Right ventricle myocardium superior (tissue), 1 donor: ENCODE measurements at places on chromosomes 3 and 15.

DNA sequence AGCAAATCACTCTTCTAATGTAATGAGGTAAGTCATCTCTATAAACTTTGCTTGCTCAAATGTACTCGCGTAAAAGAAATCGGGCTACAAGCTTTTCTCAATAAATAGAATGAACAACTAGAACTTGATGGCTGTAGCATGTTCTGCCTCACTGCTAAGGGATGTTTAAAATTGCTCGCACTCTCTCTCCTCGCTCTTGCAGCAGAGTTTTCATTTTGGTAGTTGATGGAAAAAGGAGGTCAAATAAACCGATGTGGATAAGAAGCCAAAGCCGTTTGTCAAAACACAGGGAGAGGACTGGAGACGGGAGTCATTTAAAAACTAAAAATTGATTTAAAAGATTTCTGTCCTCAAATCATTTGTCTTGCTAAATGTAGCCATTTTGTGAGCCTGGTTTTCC, 53.3 kb downstream of the ANXA2 start:
- DNase-seq, result no peak

DNA sequence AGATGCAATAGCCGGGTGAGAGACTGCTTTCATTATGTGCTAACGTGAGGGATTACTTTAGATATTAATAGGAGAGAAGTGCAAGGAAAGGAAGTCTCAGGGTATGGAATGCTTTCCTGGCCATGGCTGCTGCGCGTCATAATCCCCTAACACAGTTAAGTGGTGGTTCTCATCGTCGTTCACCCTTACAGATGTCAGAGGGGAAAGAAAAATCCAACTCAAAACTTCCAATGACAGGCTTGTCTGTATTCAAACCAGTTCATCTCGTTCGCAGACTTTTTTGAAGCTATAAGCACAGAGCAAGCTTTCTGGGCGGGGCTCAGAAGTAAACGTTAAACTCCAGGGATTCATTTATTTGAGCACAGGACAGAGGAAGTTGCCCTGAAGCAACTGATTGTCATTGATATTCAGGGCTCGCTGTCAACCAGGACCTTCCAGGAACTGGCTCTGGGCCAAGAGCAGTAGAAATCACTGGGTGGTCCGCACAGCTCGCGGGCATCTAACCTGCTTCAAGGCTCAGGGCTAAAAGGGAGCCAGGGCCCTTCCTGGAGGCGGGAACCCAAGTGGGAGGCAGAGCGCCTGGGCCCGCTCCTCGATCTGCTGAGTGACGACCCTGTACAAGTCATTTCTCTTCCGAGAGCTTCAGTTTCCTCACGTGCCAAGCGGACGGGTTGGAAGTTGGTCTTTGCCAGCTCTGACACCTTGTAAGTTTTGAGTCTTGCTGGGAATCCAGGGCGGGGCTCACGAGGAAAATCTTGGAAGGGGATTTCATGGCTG, 1.1 kb upstream of the LPP start:
- DNase-seq, result peak; percentile 68

DNA sequence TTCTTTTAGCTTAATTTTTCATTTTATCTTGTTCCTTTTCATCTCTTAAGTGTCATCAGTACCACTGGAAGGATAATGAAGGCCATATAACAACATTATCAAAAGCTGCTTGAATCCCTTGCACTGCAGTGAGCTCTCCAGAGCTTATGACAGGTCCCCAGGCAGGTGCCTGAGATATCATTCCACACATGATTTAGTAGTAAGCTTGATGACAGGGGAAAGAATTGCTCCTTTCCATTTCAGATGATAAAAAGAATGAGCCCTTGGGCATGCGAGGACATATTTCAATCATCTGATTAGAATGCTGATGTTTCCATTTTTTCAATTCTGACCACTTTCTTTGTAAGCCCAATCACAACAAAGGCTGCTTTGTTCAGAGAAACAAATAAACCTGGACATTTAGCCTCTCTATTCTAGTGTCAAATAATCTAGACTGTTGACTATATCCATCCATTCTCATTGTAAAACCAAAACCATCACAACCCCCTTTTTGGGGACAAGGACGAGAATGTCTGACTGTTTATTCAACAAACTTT, 567.8 kb downstream of the IGSF11 start:
- no peak for DNase-seq

DNA sequence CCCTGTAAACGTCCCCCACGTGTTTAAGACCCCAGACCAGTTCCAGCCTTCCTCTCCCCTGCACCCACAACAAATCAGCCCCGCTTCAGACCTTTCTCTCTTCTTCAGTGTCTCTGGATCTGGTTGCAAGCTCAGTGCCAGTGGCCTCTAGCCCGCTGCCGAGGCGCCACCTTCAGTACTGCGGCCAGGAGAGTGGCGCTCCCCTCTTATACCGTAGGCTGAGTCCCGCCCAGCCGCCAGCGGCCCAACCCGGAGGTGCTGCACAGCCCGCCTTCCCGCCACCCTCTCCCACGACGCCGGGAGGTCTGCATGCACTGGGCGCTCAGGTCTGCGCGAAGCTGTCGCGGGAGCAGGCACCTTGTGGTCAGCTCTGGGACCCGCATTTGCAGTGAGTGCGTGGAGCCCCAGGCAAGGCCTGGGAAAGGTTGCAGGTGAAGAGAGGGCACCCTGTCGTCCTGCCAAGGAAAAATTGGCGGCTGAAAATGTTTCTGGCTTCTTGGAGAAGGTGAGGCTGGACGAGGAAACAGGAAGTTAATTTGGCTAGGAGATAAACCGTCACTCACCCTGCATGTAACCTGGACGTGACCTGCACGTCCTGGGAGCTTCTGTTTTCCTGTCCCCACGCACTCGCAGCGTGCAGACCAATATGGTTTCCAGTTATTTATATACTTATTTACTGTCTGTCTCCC, at the start of gene C2CD4B:
Gene C2CD4B (minus strand): TSS at position 182 of the 689 bp plus-strand sequence. CDS start 301 bp downstream, outside the sequence.
- DNase-seq, result peak; percentile 76

GRCh38 chr15:89095073-89095472, 6.8 kb downstream of the ABHD2 start:
- no peak for DNase-seq

DNA sequence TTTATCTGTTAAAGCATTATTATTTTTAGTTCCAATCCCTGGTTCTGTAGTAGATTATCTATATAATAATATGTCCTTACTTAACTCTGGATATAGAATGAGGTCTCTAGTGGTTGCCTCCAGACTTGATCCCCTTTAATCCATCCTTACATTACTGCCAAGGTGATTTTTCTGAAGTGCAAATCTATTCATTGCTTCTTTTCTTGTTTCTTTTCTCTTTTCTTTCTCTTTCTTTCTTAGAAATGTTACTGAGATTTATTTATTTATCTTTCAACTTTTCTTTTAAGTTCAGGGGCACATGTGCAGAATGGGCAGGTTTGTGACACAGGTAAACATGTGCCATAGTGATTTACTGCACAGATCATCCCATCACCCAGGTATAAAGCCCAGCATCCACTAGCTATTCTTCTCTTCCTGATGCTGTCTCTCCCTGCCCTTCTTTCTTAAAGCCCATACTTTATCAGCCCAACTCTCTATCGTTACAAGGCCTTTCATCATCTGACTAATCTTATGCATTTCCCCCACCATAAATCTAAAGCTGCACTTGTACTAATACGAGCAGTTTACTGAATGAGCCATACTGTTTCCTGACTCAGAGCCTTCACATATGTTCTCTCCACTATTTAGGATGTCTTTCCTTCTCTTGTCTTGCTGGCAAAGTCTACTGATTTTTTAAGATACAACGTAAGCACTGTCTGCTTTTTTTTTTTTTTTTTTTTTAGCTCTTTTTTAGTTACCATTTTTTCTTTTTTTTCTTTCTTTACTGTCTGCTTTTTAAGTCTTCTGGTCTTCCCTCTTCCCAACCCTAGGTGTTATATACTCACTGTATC, 4.6 kb downstream of the GLCE start:
- DNase-seq, result no peak

- DNase-seq, result no peak
Observed at GRCh38 chr3:99167071-99167470, 265.6 kb upstream of the DCBLD2 start.

GRCh38 chr15:31236184-31237042, 90.2 kb upstream of the KLF13 start:
- DNase-seq, result peak; percentile 80

- no peak for DNase-seq
Observed at GRCh38 chr3:48026951-48027908, 11.0 kb upstream of the MAP4 start.

DNA sequence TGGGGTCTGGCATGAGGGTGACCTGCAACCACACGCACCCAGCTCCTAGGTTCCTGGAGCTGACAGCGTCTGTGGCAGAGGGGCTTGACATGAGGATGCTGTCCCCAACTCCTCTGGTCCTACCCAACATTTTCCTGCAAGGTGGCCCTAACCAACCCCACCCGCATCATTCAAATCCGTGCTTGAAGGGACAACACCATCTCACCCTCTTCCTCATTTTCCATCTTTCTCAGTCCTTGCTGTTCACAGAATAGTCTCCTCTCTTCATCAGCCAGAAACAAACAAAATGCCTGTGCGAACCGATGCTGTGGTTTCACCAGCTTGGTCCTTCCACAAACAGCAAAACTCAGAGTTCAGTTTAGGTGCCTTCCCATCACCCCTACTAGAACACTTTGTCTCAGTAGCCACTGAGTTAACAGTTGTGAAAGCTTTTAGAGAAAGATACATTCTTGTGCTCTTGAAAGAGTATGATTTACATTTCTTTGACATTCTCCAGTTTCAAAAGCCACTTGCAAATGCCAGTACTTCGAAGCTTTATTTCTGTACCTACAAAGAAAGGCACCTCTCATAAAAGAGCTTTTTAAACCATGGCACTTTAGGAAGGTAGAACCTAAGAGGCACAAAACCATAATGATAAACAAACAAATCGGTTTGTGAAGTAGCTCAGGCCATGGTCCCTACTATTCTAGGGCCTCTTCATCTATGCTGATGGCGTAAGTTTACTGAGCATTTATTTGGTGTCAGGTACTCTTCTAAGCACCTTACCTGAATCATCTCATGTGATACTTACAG, 360.1 kb downstream of the SHQ1 start:
- DNase-seq, result no peak

DNA sequence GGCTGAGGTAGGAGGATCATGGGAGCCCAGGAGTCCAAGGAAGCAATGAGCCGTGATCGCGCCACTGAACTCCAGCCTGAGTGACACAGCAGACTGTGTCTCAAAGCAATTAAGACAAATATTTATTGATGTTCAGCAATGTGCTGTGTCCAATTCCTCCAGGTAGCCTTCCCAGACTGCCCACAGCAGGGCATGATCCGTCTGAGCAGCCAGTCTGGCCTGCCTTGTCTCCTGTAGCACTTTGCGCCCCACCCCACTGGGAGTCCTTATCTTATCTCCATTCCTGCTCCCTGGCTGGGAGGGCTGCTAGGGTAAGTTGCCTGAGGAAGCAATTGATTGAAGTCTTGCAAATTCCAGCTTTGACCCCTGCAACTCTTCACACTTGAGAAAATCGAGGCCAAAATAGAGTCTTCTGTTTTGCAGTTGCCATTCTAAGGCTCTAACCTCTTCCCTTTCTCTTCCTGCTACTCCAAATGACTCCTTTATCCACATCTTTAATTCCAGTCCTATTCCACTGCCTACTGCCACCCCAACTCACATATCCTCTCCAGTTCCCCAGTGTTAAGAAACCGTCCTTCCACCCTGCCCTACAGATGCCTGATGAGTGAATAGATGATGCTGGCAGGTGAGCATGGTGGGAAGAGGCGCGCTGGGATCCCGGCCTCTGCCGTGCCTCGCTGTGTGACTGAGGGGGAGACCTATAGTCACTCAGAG, 26.9 kb upstream of the LCTL start:
- no peak for DNase-seq

DNA sequence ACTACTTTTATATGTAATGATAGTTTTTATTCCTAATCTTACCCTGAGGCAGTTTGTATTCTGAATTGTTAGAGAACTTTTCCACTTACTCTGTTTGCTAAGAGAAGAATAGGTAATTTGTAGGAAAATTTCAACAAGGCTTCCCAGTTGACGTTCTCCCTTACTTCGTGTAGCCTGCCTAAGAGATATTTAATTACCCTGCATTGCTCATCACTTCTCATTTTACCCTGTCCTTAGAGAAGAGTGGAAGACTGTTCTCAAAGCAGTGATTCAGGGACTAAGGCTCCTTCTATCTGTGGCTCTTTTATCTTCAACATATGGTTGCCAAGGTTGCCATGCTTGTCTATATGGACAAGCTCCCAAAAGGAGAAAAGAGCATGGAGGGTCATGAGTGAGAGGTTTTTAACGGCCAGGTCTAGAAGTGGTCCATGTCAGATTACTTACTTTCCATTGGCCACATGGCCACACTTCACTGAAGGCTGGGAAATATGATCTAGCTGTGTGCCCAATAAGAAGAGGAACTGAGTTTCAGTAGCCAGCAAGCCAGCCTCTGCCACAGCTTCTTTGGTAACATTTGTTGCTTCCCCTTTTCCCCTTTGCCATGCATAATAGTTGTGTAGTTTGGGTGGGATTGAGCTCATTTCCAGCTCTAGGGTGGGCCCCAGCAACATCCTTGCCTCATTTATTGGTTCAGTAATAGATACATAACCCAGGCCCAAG, 22.1 kb downstream of the PDE8A start:
- DNase-seq, result no peak

DNA sequence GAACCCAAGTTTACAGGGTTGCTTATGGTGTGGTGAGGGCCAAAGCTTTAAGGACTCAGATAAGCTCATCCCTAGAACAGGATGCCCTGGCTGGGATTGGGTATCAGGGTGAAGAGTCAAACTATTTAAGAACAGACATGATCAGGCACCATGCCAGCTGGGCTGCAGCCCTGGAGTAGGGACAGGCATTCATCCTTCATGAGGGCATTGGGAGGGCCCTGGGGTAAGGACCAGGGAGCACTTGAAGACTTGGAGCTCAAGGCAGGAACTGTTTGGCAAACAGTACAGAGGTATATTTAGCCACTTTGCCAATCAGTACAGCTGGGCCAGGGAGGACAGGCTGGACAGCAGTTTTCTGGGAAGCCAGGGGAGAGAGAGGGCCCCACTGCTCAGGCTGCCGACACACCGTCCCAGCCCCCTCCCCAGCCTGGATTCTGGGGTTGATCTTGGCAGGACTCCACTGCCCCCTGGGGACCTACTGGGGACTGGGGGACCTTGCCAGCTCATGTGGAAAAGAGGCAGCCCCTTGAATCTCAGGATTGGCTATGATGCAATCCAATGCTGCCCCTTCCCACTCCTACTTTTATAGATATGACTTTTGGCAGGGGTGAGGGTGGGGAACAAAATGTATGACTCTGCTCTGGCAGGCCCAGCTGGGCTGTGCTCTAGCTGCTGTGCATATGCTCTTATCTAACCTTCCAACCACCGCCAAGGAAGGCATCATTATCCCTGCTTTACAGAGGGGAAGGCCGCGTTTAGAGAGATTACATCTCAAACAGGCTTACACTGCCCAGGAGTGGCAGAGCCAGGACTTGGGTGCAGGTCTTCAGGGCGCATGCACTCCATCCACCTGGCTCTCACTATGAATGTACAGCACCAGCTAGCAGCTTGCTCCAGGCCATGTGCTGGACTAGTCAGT, 2.3 kb downstream of the PLA2G4E start:
- peak; percentile 77 for DNase-seq
